ENCODE measurements at places on chromosomes 5 and 9. TPM values are rescaled to one million over a fixed set of nuclear protein-coding genes. Genes with fewer than 3 reads are reported as not detected.

DNA sequence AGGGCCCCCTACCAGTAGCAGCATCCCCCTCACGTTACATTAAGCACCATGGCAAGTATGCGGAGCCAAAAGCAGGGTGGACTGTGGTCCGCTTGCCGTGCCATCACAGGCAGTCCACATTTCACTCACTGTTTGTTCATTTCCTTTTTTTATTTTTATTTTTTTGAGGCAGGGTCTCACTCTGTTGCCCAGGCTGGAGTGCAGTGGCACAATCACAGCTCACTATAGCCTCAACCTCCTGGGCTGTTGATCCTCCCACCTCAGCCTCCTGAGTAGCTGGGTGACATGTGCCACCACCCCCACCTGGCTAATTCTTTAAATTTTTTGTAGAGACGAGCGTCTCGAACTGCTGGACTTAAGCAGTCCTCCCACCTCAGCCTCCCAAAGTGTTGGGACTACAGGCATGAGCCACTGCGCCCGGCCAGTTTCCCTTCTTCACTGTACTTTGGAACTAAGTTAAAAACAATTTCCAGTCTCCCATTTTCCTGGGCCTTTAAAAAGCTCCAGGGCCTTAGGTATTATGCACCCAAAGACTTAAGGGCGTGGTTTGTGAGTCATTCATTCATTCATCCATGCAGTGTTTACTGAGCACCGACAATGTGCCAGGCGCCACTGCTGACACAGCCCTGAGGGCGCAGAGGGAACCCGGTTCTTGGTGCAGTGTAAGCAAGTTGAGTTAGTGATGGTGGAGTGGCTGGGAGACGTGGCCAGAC, 19.9 kb downstream of the PRRX2 start:
- no peak for DNase-seq
- no peak overlapping the region for H3K4me3 ChIP-seq
- H3K27me3 ChIP-seq: peaks cover 16% of the 10 kb centered on the region
- no peak overlapping the region for H3K27ac ChIP-seq

DNA sequence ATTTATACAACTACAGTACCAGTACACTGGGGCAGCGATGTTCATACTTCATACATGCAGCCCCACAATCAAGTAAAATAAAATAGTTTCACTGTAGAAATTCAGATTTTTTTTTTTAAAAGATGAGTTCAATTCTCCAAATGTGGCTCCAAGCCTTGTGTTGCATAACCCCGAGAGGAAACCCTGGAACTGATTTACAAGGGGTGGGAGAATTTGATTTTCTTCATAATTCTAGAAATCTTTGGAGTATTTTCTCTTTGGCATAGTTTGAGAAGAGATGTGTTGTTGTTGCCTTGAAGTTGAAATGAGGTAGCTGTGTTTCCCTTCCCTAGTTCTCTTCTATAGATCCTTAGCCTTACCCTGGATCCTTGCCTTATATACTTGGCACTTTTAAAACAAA, 3.1 kb downstream of the RHOBTB3 start:
- peaks cover 34% of the 10 kb centered on the region for H3K4me1 ChIP-seq
- no peak for DNase-seq
- H3K36me3 ChIP-seq: no peaks in the 10 kb centered on the region
- H3K4me3 ChIP-seq: peak overlapping the region; percentile 74
- no peaks in the 10 kb centered on the region for H3K27me3 ChIP-seq

DNA sequence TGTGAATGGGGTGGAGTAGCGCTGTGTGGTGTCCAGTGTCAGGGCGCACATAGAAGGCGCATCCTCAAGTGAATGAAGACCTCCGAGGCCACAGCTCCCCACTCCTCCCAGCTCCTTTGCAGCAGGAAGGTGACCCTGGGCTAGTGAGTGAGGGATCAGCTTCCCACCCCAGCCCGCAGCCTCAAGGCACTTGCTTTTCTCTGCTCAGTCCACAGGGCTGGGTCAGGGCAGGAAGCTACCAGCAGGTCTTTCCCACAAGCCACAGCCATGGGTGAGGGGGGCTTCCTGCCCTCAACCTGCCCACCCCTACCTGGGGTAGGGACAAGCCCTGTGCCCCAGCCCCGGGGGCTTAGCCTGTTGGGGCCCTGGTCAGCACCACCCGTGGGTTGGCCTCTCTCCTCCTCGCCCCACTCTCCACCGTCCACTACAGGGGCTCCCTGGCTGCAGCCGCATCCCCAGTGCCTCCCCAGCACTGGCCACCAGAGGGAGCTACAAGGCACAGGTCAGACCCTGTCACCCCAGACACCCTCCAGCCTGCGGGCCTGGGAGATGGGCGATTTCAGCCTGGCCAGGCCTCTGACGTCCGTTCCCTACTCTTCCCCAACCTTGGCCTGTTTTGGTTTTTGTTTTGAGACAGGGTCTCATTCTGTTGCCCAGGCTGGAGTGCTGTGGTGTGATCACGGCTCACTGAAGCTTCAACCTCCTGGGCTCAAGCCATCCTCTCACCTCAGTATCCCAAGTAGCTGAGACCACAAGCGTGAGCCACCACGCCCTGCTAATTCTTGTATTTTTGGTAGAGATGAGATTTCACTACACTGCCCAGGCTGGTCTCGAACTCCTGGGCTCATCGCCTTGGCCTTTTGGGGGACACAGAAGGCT, 1.3 kb upstream of the ABCA2 start:
- DNase-seq: peak; percentile 85
- peak overlapping the region; percentile 53 for H3K27ac ChIP-seq
- H3K4me1 ChIP-seq: peaks cover 62% of the 10 kb centered on the region
- peak overlapping the region; percentile 68 for H3K4me3 ChIP-seq
- no peaks in the 10 kb centered on the region for H3K27me3 ChIP-seq

GRCh38 chr9:6855860-6856259, 98.1 kb downstream of the KDM4C start:
- peak; percentile 49 for DNase-seq
- no peak overlapping the region for H3K4me3 ChIP-seq
- H3K27ac ChIP-seq: no peak overlapping the region
- peaks cover 20% of the 10 kb centered on the region for H3K36me3 ChIP-seq
- no peaks in the 10 kb centered on the region for H3K27me3 ChIP-seq

DNA sequence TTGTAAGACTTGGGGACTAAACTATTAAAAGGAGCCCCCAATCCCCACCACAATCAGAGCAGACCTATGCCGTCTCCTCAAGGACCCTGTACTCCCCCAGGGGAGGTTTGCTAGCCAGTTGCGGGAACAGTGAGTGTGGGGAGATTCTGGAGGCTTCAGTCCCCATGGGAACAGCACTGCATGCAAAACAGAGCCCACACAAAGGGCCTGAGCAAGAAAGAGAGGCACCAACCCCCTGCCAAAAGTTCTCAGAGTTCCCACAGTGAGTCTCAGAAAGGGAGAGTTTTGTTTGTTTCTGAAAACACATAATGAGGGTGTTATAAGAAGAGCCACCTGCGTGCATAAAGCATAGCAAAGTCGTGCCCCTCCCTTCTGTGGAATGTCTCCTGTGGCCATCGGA, 56.6 kb downstream of the CFAP90 start:
- no peaks in the 10 kb centered on the region for H3K4me1 ChIP-seq
- H3K27ac ChIP-seq: no peak overlapping the region
- H3K4me3 ChIP-seq: no peak overlapping the region
- H3K27me3 ChIP-seq: no peaks in the 10 kb centered on the region

GRCh38 chr9:123065196-123065595, 31.7 kb downstream of the GPR21 start:
- H3K27ac ChIP-seq: no peak overlapping the region
- H3K36me3 ChIP-seq: peaks cover 54% of the 10 kb centered on the region
- no peaks in the 10 kb centered on the region for H3K4me1 ChIP-seq
- no peak for DNase-seq

DNA sequence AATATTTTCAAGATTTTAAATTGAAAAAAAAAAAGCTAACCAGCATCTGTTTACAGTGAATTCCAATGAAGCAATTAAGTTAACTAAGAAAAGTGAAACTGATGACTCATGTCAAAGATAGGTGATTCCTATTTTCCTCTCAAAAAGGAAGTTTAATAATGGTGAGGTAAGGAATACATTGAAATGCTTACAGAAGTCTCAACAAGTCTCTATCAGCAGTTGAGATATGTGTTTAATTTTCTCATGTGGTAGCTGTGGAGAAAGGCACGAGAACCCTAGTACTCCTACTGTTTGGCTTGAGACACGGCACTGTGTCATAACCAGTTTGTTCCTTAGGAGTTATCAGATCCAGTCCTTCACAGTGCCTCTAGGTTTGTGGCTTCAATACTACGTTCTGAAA, 114.5 kb downstream of the SLC25A46 start:
- no peaks in the 10 kb centered on the region for H3K4me1 ChIP-seq
- H3K4me3 ChIP-seq: no peak overlapping the region
- H3K27me3 ChIP-seq: no peaks in the 10 kb centered on the region
- no peak overlapping the region for H3K27ac ChIP-seq
- no peaks in the 10 kb centered on the region for H3K36me3 ChIP-seq
- DNase-seq: no peak

DNA sequence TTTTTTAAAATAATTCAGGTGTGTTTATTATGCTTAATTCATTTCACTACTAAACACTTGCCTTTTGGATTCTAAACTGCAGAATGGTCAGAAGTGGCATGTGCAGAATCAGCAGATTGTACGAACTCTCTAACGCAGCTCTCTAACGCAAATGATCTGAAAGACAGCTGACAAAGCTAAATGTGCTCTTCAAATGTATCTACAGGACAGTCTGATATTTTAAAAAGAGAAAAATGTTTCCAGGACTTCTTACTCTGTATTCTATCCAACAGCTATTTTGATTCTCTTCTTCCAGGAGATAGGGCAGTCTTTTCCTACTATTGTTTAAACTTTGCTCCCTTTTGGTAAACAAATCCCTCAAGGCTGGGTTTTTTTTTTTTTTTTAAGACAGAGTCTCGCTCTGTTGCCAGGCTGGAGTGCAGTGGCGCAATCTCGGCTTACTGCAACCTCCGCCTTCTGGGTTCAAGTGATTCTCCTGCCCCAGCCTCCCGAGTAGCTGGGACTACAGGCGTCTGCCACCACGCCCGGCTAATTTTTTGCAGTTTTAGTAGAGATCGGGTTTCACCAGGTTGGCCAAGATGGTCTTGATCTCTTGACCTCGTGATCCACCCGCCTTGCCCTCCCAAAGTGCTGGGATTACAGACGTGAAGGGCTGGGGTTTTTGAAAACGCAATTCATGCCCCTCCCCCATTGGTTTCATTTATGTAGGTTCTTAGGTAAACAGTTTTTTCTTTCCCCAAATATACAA, 1.2 kb downstream of the NMRK1 start:
- H3K4me1 ChIP-seq: peaks cover 64% of the 10 kb centered on the region
- H3K27ac ChIP-seq: peak overlapping the region; percentile 99
- H3K36me3 ChIP-seq: peaks cover 12% of the 10 kb centered on the region

DNA sequence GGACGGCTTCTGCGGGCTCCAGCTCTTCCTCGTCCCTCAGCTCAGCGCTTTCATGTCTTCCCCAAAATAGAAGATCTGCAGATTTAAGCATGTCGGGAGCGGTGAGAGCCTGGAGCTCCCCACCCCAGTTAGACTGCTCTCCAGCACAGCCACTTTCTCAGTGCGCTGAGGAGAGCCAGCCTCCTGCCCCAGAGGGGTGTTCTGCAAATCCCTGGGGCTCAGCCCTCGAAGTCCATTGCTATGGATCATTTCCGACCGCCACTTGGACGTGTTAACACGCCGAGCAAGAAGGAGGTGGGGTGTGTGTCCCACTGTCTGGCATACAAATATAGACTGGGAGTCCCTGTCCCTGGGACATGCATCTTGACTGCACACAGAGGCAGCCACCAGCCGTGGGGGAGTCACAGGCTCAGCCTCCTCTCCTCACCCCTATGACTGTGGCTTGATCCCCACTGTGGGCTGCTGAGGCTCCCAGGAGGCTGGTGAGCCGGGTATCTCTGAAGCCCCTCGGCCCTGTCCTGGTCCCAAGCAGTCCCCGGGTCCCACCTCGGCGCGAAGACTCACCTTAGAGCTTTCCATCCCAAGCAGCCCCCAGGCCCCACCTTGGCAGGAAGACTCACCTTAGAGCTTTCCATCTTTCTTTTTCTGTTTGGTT, 30.0 kb upstream of the RNF130 start:
- H3K27me3 ChIP-seq: no peaks in the 10 kb centered on the region
- no peak overlapping the region for H3K4me3 ChIP-seq
- peak; percentile 42 for DNase-seq
- no peaks in the 10 kb centered on the region for H3K4me1 ChIP-seq

DNA sequence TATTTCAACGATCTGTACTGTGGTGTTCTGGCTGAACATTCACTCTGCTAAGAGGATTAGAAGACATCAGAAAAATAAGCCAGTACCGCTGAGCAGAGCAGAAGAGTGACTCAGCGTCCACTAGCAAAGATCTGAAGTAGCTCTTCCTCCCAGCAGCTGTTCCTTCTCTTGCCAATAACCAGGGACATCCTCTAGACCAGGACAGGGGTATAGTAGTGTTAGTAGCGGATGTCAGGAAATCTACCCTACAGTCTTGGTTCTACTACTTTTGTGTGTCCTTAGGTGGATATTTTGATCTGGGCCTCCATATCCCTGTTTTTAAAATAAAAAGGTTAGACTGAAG, 103.6 kb downstream of the TSSK1B start:
- no peak overlapping the region for H3K27ac ChIP-seq
- no peak overlapping the region for H3K4me3 ChIP-seq
- peaks cover 12% of the 10 kb centered on the region for H3K4me1 ChIP-seq
- no peak for DNase-seq
- no peaks in the 10 kb centered on the region for H3K27me3 ChIP-seq
- no peaks in the 10 kb centered on the region for H3K36me3 ChIP-seq

- H3K4me1 ChIP-seq: peaks cover 14% of the 10 kb centered on the region
- no peak overlapping the region for H3K27ac ChIP-seq
- no peaks in the 10 kb centered on the region for H3K36me3 ChIP-seq
- H3K27me3 ChIP-seq: no peaks in the 10 kb centered on the region
Measured at GRCh38 chr9:83238871-83239640, 176.1 kb upstream of the RASEF start.

GRCh38 chr5:167770461-167770860, 521.0 kb upstream of the WWC1 start:
- H3K4me1 ChIP-seq: no peaks in the 10 kb centered on the region
- no peaks in the 10 kb centered on the region for H3K36me3 ChIP-seq
- H3K27me3 ChIP-seq: no peaks in the 10 kb centered on the region
- H3K27ac ChIP-seq: no peak overlapping the region
- H3K4me3 ChIP-seq: no peak overlapping the region

DNA sequence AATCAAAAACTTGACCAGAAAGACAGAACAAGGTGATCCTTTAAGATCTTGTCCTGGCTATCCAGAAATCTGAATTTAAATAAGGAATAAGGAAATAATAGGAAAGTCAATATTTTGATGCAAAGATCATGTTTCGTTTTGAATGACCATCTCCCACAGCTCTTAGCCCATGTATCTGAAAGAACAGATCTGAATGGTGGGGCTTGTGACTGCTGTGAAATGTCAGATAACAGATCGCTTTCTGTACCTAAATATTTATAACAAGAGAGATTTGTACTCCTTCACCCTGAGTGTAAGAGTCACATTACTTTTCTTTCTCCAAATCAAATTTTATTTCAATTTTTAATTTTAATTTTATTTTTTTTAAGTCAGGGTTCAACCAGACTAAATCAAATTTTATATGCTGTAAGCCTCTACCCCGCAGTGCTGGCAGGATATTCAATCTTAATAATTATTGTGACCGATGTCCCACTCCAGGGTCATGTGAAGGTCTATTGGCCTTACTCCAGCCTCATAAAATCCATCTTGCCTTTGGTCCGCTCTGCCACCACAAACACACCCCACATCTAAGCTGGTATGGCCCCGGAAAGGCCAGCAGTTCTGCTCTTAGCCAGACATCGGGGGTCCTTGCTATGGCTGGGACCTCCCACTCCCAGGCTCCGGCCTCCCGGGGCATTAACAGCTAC, 7.0 kb upstream of the SLC26A2 start:
- DNase-seq: no peak
- H3K36me3 ChIP-seq: no peaks in the 10 kb centered on the region
- no peaks in the 10 kb centered on the region for H3K4me1 ChIP-seq
- no peak overlapping the region for H3K4me3 ChIP-seq
- H3K27ac ChIP-seq: no peak overlapping the region

ARHGEF37 gene
- 13.5 TPM for total RNA-seq

LPAR1 gene
- total RNA-seq: 23.2 TPM

SPATA9 gene
- not detected for total RNA-seq
